Pancreas (tissue), 10 donors: ENCODE measurements at places on chromosomes 11 and 22.

DNA sequence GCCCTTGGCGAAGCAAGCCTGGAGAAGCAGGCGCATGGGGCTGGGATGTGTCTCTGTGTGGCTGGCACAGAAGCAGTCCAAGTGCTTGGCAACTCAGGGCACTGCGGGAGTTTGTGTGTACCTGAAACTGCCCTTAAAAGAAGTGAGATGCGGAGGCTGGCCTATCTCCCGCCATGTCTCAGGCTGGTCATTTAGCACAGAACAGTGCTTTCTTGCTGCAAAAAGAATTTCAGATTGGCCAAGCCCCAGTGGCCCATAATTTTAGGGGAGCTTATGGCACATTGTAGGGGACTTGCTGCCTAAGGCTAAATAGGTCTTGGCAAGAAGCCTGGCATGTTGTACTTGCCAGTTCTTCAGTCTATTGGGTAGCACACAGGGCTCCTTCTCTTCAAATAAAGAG, 16.4 kb downstream of the EHF start:
- DNase-seq = no peak

DNA sequence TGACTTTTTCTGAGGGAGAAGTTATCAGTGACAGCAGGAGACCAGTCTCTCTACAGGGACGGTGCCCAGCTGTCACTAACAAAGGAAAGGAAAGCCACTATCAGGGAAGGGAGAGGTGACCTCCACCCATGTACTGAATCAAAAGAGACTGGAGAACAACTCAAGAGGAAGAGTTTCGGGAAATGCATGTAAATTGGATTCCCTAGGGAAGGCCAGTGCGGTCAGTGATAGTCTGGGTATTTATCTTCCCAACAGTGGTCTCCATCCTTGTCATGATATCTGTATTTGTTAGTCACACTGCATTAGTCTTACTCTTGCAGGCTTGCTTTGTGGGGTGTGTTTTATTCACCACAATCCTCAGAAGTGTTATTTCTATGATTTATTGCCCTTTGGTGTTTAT, 193.4 kb upstream of the KIRREL3 start:
- DNase-seq = no peak

DNA sequence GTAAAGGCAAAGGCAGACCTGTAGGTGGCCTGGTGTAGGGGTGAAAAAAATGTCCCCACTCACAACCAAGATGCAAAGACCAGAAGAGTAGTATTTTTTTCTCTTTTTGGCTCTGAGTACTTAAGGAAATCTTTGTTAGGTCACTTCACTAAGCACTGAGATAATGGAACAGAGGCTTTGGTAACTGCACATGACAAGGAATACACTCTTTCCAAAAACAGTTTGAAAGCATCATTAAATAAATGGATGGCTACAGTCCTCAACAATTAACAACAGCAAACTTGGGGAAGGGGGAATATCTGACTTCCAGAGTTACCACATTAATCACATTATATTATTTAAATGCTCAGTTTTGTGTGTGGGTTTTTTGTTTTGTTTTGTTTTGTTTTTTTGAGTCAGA, 26.9 kb upstream of the PGM2L1 start:
- DNase-seq = no peak

GRCh38 chr11:27807596-27807995, 107.3 kb upstream of the BDNF start:
- no peak for DNase-seq

DNA sequence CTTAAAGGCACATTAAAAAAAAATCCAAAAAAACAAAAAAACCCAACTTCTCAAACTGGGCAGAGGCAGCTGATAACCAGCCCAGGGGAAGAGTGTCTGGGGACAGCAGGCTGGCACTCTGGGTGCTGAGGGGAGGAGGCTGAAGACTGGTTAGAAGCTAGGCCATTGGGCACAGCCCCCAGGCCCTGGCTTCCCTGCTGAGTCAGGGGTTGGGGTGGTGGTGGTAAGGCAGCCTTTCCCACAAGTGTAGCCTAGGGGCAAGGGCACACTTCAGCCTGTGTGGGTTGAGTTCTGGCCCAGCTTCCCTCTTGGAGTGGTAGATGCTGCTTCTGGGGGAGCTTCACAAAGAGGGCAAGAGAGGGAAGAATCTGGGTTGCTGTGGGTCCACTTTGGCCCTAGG, 16.3 kb upstream of the ARFGAP3 start:
- DNase-seq = no peak

- no peak for DNase-seq
Measured at GRCh38 chr22:27718186-27719035, 83.1 kb downstream of the MN1 start.

DNA sequence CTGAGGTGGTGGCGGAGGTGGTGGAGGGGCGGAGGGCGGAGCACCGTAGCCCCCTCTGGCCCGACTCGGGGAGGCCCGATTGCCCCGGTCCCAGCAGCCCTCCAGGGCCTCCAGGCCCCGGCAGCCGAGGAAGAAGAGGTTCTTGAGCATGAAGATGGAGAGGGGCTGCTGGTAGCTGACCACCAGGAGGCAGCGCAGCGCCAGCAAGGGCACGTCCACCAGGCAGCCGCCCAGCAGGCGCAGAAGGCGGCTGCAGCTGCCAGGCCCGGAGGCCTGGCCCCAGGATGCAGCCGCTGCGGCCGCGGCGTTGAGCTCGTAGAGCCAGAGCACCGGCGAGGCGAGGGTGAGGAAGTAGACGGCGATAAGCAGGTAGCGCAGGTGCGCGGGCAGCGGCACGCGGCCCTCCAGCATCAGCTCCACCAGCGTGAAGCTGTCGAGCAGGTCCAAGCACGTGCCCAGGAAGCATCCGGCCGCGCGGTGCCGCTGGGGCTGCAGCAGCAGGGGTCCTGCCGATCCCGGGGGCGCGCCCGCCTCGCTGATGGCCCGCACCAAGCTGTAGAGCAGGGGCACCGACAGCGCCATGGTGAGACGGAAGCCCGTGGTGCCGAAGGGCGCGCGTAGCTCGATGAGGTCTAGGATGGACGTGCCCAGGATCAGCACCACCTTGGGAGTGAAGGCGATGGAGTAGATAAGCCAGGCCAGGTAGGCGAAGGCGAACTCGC, 1.5 kb downstream of the TMEM121B start:
- DNase-seq = no peak

- no peak for DNase-seq
Measured at GRCh38 chr11:123188508-123189165, 6.4 kb downstream of the CLMP start.

- no peak for DNase-seq
Measured at GRCh38 chr11:36280531-36280930, 8.7 kb downstream of the COMMD9 start.
